ENCODE measurements at places on chromosomes 6 and 20.

GRCh38 chr6:31204751-31205145 lies 34.3 kb upstream of the POU5F1 start:
- DNase-seq: no peak

DNA sequence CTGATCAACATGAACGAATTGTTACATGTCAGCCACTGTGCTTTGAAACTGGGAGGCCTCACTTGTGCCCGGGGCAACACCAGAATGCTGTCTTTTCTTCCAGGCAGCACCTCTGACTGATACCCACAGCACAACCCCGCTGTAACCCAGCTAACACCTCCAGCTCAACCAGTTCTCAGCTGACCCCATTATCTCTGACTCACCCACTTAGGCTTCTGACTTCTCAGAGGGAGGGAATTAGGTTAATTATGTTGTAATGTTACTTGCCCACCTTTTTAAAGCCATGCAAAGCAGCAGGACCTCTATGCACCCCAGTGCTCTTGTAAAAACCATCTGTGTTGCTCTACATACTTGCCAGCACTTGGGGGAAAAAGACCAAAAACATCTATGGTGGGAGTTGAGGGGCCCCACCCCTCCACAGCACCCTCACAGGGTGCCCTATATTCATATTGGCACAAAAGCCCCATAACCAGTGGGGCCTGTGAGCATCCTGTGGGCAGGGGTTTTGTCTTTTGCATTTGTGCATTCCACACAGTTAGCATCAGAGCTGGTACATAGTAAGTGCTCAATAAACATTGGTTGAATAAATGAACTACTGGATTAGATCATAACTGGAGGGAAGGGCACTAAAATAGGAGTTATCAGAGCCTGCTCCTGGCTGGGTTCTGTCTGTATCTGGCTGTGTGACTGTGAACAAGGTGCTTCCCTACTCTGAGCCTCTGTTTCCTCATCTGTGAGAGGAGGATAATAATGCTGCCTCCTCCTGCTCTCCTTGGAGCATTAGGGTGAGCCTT lies 22.3 kb downstream of the BNIP5 start:
- no peak for DNase-seq

DNA sequence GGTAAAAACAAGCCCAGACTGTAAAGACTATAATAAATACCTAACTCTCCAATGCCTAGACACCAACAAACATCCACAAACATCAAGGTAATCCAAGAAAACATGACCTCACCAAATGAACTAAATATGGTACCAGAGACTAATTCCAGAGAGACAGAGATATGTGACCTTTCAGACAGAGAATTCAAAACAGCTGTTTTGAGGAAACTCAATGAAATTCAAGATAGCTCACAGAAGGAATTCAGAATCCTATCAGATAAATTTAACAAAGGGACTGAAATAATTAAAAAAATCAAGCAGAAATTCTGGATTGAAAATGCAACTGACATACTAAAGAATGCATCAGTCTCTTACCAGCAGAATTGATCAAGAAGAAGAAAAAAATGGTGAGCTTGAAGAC lies 26.6 kb downstream of the NCOA6 start:
- no peak for DNase-seq

DNA sequence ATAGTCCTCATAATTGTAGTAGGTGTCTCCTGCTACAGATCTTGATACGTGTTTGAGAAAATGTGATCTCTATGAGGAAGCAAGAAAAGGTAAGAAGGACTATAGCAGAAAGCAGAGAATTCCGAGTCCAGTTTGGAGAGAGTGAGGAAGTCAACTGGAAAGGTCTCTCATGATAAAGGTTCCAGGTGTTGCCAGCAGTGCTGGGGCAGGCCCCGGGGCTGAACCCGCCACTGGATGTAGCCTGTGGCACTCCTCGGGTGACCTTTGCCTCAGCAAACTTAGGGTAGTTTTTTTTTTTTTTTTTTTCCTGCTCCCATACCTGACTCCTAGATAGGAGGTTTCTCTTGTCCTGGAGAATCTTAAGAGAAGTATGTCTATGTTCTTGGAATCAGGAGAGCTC lies 62.8 kb downstream of the FAM120B start:
- DNase-seq: no peak

DNA sequence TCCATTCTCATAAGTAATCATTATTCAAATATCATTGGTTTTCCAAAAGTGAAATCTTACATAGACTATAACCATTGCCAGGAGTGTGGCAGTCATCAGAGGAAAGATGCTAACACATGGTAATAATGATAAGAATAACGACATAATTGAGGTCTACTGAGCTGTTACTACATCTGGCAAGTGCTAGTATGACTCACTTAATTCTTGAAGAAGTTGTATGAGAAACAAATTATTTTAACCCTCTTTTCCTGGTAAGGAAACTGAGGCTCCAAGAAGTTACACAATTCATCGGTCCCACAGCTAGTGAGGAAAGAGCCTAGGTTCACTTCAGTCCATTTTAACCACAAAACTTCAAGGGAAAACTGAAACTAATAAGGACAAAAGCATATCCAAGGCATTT lies 335.6 kb upstream of the BTBD3 start:
- no peak for DNase-seq

- DNase-seq: no peak
Observed at GRCh38 chr6:137763886-137764285, 103.2 kb upstream of the TNFAIP3 start.

GRCh38 chr20:64155258-64156135 lies 8.8 kb upstream of the MYT1 start:
- DNase-seq: no peak

DNA sequence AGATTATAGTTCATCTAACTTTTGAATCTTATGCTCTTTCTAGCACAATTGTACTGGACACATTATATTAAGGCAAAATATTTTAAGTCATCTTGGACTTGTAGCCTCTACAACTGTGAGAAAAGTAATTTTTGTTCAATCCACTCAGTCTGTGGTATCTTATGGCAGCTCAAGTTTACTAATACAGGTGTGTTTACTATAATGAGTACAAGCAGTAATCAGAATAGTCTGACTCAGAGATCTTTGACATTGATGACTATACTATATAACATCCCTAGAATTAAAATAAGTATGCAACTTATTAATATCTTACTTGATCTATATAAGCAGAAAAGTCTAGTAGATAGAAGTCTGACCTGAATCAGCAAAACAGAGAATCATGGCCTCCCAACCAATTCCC lies 40.7 kb upstream of the PRSS16 start:
- DNase-seq: no peak

GRCh38 chr20:24617757-24618450 lies 148.5 kb downstream of the SYNDIG1 start:
- DNase-seq: no peak

- DNase-seq: no peak
Observed at GRCh38 chr6:118350881-118351430, 197.1 kb upstream of the PLN start.

DNA sequence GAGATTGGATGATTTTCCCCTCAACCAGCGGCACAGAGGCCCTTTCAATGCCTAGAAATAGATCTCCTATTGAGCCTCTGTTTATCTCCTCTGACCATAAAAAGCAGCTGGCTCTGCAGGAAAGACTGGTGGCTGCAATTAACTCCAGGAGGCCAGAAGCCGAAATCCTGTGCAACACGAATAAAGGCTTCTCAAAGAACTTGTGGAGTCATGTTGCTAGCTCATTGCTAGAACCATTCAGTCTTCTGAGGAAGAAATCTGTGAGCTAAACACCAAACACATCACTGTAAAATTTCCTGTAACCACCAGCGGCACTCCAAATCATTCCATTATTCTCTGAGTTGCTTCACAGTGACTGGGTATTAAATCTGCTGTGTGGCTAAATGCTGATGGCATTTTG lies 49.1 kb upstream of the TPD52L1 start:
- no peak for DNase-seq

DNA sequence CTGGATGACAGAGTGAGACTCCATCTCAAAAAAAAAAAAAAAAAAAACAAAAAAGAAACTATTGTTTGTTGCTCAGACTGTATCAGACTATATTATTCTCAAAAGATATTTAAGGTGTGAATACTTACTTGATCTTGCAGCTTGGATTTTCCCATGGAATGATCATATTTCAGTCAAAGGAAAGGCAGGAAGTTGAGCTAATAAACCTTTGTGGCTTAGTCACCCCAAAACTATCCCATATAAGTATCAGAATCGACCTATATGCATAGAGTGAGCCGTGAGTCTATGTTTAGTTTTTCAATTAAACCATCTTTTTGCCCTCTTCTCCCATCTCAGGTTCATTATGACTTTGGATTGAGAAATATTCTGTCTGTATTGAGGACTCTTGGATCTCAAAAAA lies 152.6 kb downstream of the DNAH8 start:
- DNase-seq: no peak

- no peak for DNase-seq
Observed at GRCh38 chr20:53800883-53801604, 207.4 kb upstream of the ZNF217 start.

GRCh38 chr6:14986370-14986769 lies 259.5 kb upstream of the JARID2 start:
- DNase-seq: no peak

DNA sequence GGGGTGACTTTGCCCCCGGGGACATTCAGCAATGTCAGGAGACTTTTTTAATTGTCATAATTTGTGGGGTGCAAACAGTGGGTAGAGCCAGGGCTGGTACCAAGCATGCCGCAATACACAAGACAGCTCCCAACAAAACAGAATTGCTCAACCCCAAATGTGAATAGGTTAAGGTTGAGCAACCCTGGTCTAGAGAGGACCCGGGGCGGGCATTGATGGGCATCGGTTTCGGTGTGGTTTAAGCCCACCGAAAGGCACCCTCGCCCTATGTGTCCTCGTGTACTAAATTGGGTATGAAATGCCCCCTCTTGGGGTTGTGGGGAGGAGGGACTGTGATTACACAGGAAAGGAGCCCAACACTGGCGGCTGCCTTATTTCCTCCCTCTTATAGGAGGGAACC lies 36.0 kb downstream of the KIAA1755 start:
- no peak for DNase-seq

DNA sequence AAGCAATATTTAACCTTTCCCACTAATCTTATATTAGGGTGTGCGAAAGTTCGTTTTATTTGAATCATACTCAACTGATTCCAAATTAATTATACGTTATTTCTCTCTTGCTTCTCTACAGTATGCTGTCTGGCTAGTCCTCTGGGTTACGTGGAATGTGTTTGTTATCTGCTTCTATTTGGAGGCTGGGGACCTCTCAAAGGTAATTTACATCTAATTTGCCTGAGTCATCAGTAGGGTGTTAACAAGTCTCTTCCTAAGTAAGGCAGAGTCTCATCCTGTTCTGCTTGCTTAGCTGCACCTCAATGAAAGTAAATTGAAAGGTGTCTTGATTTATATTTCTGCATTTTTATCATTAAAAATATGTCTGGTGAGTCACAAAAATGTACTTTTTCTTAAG lies 551.5 kb downstream of the NKAIN2 start:
- DNase-seq: no peak

- no peak for DNase-seq
Observed at GRCh38 chr6:109290143-109290931, 91.9 kb downstream of the CD164 start.

GRCh38 chr6:41900861-41901260 lies 5.7 kb upstream of the USP49 start:
- DNase-seq: no peak

DNA sequence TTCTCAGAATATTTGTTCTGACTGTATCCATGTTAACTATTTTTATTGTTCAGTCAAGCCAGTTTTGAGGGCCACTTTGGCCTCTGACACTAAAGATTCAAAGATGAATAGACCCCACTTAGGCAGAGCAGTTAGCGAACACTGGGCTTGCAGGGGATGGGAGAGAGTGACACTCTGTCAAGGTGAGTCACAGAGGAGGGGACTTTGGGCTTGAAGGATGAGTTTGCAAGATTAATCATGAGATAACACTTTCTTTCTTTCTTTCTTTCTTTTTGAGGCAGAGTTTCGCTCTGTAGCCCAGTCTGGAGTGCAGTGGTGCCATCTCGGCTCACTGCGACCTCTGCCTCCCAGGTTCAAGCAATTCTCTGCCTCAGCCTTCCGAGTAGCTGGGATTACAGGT lies 46.4 kb downstream of the SPATA2 start:
- no peak for DNase-seq

- no peak for DNase-seq
Observed at GRCh38 chr6:130893277-130893676, 66.1 kb downstream of the SMLR1 start.

DNA sequence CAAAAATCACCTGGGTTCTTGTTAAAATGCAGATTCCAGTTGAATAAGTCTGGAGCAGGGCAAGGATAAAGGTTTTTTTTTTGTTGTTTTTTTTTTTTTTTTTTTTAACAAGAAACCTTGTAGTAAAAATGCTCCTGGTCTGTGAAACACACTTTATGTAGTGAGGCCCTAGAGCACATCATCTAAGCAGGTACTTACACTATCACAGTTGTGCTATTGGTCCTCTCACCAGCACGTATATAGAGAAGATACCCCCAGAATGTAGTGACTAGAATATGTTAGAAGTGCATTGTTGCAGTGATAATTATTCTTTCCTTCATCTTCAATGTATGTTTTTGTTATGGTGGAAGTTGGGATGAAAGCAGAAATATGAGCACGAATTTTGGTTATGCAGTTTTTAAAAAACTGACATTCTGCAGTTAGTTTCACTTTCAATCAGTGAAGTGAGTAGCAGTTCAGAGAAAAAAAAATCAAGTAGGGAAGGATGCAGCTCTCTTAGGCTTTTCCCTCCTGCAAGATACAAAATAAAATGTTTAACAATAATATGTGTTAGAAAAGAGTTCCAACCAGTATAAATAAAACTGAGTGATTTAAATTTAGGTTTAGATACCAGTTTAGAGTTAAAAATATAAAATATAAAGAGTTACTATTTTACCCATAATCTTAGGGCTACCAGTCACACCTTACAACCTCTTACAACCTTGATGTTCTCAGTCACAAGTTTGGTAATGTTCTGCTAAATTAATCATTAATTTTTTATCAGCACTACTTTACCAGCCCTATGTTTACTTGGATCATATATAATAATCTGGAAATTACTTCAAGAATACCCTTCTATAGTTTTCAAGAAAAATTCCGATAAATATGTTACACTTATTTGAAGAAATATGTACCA lies 9.2 kb upstream of the DEFB113 start:
- DNase-seq: no peak

DNA sequence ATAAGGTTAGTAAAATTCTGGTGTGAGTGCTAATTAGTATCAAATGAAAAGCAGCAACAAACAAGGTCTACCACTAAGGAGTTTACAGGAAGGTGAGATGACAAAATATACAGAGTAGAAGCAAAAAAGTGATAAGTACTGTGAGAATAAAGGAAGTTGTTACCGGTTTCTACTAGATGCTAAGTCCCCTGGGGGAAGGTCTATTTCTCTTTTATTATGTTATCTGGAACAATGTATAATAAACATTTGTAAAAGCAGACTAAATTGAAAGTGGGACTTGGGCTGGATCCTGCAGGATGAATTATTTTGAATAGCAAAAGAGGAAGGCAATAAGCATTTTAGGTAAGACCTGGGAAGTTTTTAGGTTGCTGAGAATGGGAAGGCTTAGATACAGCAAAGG lies 158.7 kb upstream of the SLC22A16 start:
- no peak for DNase-seq

DNA sequence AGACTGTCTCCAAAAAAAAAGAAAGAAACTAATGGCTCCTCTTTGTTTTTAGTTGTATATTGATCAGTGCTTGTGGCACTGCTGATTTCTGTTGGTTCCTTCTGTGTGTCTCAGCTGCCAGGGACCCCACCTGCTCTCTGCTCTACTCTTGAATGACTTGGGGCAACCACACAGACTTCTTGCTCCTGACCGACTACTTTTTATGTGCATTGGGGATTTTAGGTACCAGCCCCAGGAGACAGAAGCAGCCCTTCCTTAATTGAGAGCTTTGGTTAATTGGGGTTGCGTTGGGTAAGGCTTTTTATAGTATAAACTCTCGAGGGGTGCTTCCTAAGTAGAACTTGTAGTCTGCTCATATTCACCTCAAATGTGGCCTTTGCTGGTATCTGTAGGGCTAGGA lies 6.9 kb downstream of the STK35 start:
- DNase-seq: no peak
